Activated gamma-delta T cell treated with anti-CD3 and anti-CD28 coated beads, Interleukin-2, amount 50 U/mL, for 16 hours (primary cell): ENCODE measurements at places on chromosomes 3 and 15.

DNA sequence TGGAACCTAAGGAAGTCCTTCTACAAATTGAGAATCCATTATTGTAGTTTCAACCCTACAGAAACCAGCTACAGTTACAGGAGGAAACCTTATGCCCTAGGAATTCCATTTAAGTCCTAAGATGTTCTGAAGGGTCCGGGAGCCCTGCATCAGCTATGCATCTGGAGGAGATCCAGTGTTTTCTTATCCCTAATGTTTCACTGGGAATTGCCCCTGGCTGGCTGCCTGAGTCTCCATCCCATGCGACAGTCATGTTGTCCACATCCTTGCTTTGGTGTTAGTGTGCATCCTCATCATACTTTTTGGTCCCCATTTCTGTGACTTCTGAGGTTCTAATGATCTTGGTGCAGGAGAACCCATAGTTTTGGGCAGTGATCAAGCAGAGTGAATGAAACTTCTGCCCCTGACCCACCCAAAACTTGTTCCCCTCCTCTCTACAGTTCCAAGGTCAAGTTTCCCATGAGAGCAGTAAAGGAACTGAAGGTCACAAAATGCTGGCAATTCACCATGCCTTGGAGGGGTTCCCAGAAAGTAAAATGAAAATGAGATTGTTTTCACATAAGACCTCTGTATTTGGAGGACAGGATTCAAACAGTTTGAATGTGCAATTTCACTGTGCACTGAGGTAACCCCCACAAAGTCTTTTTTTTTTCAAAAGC lies 121.9 kb upstream of the PHLDB2 start:
- no peak for DNase-seq

- no peak for DNase-seq
Measured at GRCh38 chr3:64398476-64398875, 173.2 kb upstream of the PRICKLE2 start.

- no peak for DNase-seq
Measured at GRCh38 chr3:40407611-40408010, 20.6 kb downstream of the ENTPD3 start.

- peak; percentile 48 for DNase-seq
Measured at GRCh38 chr3:143973259-143974021, 1.8 kb downstream of the DIPK2A start.

DNA sequence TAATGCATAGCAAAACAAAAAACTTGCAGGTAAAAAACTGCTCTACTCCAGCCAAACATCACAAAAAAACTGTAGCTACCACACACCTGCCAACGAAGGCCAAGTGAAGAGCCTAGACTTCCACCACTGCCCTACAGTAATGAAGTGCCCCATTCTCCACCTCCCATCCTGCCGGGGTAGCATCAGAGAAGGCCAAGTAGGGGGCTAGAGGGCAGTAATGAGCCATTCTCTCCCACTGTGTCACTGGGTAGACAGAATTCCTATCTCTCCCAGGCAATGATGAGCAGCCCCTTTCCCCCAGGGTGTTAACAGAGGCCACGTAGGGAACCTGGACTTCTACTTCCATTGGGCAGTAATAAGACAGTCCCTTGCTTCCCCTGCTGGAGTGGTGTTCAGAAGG lies 9.5 kb downstream of the SEC22C start:
- no peak for DNase-seq

GRCh38 chr15:62927196-62927595 lies 115.4 kb upstream of the TPM1 start:
- DNase-seq, result no peak

GRCh38 chr3:165459924-165460835 lies 264.0 kb upstream of the SLITRK3 start:
- DNase-seq, result no peak

DNA sequence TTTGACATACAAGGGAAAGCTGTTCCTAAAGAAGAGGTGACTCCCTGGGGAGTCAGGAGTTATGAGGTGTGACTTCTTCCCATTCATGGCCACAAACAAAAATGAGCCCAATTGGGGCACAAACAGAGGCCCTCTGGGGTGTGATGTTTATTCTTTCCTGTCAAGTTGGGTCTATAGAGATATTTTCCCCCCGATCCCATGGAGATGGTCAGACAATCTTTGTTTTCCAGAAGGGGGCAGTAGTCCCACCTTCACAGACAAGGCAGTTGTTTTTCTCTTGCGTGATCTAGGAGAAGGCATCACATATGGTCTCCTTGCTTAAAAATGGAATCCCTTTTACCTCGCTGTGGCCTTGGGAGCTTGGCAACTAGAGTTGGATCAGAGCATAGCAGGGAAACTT lies 110.3 kb downstream of the MFSD1 start:
- no peak for DNase-seq

GRCh38 chr3:169299129-169299528 lies 364.4 kb downstream of the MECOM start:
- DNase-seq, result no peak

DNA sequence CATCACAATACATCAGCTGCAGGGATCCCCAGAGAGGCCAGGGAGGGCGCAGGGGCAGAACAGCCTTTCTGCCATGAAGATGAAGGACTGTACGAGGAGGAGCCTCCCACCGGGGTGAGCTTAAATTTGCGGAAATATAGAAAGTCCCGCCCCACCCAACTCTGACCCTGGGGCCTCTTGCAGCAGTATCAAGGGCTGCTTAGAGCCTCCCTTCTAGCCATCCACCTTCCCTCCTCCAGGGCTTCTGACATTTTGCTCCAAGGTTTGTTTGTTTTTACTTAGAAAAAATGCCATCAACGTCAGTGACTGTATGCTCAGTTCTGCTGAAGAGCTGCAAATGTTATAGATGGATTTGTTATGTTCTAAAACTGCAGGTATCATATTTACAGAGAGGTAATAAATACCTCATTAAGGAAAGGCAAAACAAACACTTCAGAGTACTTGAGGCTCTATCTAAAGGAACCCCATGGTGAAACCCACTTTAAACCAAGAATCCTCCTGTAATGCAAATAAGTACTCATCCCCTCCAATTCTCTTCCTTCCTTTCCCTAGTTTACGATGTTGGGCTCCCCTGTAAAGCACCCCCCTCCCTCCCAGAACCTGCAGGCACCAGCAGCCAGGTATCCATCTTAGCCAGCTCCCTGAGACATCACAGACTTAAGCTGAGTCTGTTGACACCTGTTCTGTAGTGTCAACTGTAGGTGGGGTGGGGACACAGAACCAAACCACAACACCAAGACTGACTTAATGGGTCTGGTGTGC lies 30.5 kb downstream of the RFTN1 start:
- DNase-seq, result no peak

DNA sequence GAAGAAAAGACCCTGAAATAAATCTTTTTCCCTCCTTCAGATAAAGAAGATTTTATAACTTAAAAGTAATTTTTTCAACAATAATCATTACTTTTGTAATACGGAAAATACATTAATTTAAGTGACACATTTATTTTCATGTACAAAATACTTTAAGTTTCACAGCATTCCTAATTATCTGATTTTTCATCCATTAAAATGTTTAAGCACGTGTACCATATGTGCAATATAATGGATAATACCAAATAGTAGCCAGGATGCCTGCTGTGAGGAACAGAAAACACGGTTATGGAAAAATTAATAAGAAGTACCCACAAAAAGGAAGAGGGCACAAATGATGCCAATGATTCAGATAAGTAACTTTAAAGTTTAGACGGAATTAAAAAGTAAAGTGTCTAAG lies 33.5 kb downstream of the ADAM10 start:
- DNase-seq, result no peak

GRCh38 chr3:55765398-55765797 lies 278.3 kb upstream of the WNT5A start:
- DNase-seq, result no peak

DNA sequence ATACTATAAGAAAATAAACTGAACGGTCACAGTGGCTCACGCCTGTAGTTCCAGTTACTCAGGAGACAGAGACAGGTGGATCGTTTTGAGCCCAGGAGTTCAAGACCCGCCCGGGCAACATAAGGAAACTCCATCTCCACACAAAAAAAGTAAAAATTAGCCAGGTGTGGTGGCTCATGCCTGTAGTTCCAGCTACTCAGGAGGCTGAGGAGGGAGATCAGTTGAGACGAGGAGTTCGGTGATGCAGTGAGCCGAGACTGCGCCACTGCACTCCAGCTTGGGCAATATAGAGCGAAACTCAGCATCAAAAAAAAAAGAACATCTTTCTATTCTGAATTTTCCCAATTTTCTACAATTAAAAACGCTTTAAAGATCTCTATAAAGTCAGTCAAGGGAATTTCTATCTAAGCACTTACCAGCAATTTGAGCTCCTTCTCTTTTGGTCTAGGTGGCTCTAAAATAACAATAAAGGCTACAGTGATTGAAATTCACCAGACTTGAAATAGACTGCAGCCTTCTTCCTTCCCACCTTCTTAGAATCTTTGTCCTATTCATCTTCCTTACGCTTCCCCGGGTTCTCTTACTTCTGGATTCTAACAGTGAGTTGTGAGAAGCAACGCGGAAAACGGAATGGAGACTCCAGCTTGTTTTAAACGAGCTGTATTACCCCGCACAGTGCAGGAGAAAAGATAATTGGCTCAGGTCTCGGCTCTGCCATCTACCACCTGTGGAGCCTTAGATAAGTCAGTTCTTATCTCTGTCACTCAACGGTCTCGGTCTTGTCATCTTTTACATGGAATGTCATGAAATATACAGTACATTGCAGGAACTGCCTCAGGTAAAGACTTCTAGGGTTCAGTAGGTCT lies 812 bp upstream of the SEC62 start:
- no peak for DNase-seq

DNA sequence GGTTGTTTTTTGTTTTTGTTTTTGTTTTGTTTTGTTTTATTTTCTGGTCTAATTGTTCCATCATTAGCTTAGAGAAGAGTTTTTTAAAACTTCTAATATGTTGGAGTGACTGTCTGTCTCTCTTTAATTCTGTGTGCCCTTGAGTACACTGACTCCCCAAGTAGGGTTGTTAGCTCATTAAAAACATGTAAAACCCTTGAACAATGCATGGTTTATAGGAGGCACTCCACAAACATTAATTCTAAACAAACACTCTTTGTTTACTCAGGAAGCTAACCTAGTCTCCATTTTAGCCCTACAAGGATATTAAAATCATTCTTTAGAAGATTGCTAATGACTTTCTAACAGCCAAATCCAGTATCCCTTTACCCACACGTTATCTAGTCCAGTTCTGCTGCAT lies 100.5 kb downstream of the CGGBP1 start:
- DNase-seq, result no peak

DNA sequence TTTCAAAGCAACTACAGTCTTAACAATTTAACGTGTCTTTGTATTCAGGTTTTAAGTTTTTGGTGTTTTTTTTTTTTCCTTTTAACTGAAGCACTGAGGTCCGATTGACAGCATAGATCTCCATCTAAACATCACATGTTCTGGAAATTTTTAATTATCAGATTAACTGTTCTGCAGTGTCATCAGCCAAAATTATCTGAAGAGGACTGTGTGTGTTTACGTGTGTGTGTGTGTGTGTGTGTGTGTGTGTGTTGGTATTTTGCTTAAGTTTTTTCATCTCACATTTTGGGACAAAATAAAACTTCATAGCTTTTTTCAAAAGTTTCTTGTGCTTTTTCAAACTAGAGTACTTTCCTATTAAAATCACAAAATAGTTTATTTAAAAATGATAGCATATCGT lies 1.8 kb downstream of the PIK3CA start:
- no peak for DNase-seq

DNA sequence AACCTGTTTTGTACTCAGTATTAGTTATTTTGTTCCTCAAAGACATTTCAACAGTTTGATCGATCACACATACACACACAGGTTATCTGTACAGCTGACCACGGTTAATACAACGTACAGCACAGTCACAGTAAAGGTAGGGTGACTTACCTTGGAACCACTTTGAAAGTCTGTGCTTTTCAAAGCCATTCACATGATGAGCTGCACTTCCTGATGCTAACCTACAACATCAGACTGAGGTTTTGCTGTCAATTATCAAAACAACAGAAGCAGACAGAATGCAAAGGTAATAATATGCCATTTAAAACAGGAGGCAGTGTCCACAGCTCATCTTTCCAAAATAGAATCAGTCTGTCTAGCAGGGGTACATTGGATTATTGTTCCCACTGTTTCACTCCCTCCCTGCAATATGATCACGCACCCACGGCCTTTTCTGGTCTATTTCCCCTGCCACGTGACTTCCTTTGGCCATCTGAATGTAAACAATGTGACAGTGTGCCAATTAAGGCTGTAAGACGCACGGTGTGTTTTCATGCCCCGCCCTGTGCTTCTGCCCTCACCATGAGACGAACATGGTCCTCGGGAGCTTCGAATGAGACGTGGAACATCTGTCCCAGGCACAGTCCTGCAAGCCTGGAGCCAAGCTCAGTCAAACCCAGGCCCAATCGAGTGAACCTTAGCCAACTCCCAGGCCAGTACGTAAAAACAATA lies 102.4 kb downstream of the FMN1 start:
- no peak for DNase-seq

GRCh38 chr15:70362886-70363285 lies 265.2 kb upstream of the TLE3 start:
- DNase-seq, result no peak

GRCh38 chr15:65818927-65819562 lies 27.0 kb upstream of the DENND4A start:
- no peak for DNase-seq

DNA sequence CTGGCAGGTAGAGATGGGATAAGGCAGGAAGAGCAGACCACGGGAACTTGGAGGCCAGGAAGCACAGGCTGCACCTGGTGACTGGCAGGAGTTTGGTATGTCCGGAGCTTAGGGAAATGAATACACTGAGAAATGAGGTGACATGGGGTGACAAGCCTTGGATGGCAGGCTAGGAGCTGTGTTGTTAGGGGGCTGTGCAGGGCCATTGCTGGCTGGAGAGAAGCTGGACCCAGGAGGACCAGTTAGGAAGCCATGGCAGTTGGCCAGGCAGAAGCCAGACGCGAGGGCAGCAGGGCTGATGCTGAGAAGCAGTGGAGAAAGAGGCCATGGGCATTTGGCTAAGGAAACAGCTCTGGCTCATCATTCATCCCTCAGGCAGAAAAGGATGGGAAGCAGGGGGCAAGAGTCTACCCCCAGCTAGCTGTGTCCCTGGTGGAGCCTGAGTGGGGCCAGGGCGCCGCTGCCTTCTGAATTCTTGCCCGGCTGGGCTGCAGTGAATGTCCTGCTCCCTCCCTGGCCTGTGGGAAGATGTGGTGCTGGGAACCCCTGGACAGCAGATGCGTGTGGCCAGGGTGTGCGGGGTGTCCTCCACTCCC lies 255.8 kb downstream of the FAM43A start:
- DNase-seq, result no peak

DNA sequence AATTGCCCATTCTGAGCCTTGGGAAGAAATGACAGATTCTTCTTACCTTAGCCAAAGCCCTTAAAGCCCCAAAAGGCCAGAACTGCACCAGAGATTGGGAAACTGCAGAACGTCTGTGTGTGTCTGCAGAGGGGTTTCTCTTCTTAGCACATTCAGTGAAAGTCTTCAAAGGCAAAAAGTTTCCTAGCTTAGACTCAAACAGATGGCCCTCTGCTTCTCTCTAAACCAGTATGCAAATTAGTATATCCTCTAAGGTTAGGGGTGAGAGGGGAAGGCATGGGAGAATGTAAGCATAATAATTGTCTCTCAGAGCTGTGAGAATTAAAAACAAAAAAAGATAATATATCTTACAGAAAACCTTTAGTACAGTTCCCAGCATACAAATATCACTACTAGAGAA lies 334.0 kb upstream of the MCTP2 start:
- DNase-seq, result no peak
